ENCODE measurements at places on chromosomes 5 and 9.

- DNase-seq: no peak
These were observed 15.2 kb upstream of the PPP1R2B start for GRCh38 chr5:156834916-156835315.

GRCh38 chr9:20640331-20641187 lies 18.3 kb upstream of the MLLT3 start:
- no peak for DNase-seq

DNA sequence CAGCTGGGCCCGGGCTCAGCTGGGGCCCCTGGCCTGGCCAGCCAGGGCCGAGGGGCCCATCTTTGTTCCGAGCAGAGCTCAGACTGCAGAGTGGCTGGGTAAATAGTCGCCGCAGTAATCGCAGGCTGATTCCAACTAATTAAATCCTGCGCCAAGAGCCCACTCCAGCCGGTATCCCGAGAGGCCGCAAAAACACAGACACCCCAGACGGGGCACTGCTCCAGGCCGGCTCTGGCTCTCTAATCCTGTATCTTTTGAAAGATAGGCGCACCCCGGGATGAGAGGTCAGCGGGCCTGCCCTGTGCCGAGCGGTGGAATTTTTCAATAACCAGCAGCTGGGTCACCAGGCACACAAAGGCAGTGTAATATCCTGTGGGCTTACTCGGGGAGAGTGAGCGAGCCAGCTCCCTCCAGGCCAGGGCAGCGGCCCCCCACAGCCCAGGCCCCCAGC lies 57.7 kb downstream of the LMX1B start:
- peak; percentile 55 for DNase-seq

DNA sequence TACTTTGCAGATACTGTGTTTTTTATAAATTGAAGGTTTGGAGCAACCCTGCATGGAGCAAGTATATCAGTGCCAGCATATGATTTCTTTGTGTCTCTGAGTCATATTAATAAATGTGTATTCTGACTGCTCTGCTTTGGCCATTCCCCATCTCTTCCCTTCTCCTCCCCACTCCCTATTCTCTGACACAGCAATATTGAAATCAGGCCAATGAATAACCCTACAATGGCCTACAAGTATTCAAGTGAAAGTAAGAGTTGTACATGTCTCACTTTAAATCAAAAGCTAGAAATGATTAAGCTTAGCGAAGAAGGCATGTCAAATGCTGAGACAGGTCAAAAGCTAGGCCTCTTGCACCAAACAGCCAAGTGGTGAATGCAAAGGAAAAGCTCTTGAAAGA lies 82.2 kb upstream of the TLX3 start:
- no peak for DNase-seq

- peak; percentile 86 for DNase-seq
These were observed 6.3 kb downstream of the QSOX2 start for GRCh38 chr9:136239135-136239982.

DNA sequence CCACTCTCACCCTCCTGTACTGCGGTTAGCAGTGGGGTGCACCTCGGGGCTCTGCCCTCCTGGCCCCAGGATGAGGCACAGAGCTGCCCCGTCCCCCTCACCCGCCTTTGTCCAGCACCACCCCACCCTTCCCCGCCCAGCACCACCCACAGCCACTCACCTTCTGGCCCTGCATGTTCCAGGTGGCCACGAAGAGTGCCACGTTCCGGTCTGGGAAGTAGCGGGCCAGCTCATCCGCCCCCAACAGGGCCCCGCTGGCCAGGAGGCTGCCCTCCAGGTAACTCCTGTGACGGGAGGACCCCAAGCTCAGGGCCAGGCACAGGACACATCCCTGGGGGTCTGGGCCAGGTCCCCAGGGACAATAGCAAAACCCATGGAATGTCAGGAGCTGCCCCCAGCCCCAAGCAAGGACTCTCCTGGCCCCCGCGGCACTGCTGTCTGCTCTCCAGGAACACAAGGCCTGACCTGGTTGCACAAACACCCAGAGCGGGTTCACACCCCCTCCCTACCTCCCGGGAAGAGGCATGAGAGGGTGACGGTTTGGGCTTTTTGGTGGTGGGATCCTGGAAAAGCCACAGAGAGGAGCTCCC lies 5.0 kb downstream of the INPP5E start:
- no peak for DNase-seq

DNA sequence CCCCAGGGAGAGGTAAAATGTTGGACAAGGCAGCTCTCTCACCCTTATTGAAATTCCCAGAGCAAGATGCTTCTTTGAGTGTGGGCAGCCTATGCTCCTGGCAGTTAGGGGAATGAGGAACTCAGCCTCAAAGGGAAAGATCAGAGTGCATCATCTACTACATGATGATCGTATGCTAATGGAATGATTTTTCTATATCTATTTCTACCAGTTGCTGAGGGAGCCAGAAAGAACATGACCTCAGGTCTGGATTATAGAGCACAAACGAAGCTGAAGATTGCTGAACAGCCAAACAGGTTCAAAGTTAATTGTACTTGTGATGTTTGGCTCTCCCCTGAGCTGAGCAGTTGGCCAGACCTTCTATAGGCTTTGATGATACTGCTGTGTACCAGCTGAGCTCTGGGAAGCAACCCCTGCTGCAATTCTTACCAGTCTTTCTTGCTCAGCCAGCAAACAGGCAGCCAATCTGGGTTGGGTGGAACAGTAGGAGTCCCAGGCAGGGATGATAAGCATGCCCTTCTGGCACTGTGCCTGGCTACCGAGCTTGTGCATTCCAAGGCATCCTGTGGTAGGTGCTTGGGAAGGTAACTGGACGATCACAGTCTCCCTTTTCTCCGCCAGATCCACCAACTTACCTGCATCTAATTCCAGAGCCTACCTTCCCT lies 10.3 kb upstream of the FBXL7 start:
- DNase-seq: no peak

DNA sequence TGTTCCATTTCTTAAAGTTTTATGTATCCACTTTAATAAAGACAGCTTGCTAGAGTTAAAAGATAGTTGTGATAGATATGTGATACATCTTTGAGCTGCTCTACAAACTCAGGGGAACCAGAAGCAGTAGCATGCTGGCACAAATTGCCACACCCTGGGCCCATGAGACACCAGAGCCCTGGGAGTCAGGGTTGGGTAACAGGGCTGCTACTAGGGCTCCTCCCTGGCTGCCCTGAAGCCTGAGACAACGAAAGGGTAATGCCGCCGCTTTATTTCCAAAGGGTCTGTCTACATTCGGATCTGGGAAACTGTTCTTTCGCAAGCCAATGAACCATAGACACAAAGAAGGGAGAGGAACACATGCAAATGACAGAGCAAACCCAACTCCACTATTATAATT lies 29.2 kb downstream of the PTPN3 start:
- DNase-seq: no peak

- DNase-seq: no peak
These were observed 72.4 kb downstream of the SV2C start for GRCh38 chr5:76155536-76155935.

GRCh38 chr5:66561256-66561990 lies 34.8 kb upstream of the MAST4 start:
- no peak for DNase-seq

GRCh38 chr9:130254747-130255630 lies 10.6 kb upstream of the HMCN2 start:
- peak; percentile 6 for DNase-seq

- no peak for DNase-seq
These were observed 240.8 kb upstream of the TMEM161B start for GRCh38 chr5:88509403-88509802.

GRCh38 chr5:54884195-54884536 lies 101.2 kb downstream of the ESM1 start:
- DNase-seq: no peak

- no peak for DNase-seq
These were observed 42.2 kb upstream of the PDE8B start for GRCh38 chr5:77168161-77168878.

DNA sequence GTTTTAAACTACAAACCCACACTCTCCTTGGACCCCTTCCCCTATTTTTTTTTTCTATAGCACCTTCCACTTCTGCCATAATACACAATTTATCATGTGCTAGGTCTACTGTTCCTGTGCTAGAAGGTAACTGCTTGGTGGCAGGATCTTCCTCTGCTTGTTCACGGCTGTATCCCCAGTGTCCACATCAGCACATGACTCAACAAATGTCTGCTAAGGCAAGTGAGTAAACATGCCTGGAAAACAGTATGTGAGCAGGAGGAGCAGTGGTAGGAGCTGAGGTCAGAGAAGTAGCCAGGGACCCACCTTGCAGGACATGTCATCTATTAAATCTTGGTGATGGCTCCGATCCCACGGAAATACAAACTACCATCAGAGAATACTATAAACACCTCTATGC lies 79.4 kb downstream of the AUH start:
- no peak for DNase-seq

- DNase-seq: no peak
These were observed 10.3 kb upstream of the ANKHD1 start for GRCh38 chr5:140391312-140391711.

DNA sequence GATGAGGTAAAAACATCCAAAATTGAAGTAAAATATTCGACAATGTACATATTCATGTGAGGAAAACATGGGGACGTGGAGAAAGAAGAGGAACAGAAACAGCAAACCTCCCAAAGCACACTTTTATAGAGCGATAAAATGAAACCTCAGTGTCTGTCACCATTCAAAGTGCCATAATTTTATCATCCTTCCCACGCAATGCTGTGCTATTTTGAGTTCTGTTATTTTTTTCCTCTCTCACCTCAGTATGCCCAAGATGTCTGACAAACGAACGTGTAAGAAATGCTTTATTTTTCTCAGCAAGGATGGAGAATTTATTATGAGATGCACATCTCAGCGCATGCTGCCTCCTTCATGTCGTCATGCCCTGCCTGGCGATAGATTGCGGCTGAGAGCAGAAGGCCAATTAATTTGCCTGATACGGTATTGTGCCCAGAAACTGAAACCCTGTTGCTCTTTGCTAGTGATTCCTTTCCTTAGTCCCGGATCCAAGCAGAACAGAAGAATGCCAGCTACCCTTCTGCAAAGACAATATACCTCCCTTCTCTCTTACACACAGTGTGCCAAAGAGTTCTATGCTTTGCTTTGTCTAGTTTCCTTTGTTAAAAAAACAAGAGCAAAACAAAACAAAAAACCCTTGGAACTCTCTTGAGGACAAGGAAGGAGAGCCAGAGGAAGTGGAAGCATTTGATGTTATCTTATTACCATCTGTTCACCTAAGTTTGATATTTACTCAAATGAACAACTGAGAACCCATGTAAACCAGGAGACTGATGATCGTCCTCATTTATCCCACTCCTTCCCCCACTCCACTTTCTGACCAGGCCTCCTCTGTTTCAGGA lies 192.4 kb downstream of the SEMA6A start:
- no peak for DNase-seq

GRCh38 chr9:85964949-85965348 lies 24.0 kb downstream of the NAA35 start:
- no peak for DNase-seq

- DNase-seq: no peak
These were observed 28.7 kb downstream of the COL27A1 start for GRCh38 chr9:114184071-114184470.

DNA sequence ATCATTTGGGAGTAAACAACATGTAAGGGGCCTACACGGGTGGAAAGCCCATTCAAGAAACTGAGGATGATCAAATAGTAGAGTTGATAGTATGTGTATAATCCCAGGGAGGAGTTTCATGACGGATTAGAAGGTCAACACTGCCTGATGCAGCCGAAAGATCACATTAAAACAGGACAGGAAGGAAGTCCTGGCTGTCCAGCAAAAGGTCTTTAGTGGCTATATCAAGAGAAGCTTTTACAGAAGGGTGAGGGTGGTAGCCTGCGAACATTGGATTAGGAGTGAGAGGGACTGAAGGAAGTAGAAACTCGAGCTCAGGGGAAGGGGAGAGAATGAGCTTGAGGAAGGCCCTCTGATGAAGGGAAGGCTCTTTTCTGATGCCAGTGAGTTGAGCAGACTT lies 36.0 kb downstream of the DOCK8 start:
- no peak for DNase-seq

DNA sequence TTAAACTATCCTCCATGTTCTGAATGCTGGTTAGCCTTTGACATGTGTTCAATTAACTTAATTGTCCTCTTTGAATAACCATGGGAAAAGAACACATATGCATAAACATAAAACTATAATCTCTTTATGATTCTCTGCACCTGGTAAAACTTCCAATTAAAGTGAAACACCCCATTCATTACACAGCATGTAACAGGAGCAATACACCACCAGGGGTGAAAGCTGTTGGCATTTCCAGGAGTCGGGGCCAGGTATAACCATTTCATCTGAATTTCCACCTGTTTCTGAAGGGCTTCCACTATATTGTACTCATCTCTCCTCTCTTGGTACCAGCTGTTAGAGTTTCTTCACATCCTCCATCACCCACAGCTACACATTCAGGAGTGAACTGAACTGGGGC lies 303.8 kb downstream of the EDIL3 start:
- DNase-seq: peak; percentile 6

GRCh38 chr5:40410231-40410861 lies 269.4 kb upstream of the PTGER4 start:
- DNase-seq: no peak

DNA sequence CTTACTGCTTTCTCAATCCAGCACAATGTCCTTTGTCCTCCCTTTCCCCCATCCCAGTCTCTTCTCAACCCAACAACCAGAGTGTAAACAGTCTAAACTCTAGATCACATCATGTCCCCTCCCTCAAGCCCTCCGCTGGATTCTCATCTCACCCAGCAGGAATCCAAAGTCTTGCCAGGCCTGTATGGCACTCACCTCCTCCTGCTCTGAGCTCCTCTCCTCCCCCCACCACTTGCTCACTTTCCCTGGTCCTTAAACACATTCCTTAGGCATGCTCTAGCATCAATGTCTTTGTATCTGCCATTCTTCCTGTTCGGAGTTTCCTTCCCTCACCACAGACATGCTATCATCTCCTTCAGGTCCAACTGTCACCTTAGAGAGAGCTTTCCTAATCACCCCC lies 78.8 kb downstream of the NIPSNAP3B start:
- DNase-seq: no peak

DNA sequence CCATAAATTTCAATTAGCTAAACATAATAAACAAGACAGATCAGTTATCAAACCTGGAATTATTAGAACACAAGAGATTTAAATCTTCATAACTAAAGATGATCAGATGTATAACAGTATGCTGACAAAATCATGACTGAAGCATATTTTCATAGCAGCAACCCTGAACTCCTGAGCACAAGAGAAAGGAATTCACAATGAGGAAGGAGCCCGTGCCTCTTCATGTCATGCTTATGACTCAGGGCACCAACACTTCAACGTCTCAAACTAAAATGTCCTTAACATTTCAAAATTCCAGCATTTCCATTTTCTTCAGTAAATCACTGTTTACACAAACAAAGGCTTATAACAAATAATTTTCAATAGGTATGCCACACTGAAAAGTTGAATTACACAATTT lies 6.7 kb downstream of the AP3B1 start:
- no peak for DNase-seq

DNA sequence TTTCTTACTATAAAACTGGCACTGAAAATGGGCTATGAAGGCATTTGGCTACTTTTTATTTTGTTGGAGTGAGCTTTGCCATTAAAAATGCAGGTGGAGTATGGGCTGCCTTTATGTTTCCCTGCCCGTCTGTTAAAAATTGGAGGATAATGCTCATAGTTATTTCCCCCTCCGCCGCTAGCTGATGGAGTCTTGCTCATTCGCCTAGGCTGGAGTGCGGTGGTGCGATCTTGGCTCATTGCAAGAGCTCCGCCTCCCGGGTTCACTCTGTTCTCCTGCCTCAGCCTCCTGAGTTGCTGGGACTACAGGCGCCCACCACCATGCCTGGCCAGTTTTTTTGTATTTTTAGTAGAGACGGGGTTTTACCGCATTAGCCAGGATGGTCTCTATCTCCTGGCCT lies 8.6 kb downstream of the G3BP1 start:
- no peak for DNase-seq

Data from NCI-H774 (cell line).